ENCODE measurements at places on chromosomes 4 and X.

DNA sequence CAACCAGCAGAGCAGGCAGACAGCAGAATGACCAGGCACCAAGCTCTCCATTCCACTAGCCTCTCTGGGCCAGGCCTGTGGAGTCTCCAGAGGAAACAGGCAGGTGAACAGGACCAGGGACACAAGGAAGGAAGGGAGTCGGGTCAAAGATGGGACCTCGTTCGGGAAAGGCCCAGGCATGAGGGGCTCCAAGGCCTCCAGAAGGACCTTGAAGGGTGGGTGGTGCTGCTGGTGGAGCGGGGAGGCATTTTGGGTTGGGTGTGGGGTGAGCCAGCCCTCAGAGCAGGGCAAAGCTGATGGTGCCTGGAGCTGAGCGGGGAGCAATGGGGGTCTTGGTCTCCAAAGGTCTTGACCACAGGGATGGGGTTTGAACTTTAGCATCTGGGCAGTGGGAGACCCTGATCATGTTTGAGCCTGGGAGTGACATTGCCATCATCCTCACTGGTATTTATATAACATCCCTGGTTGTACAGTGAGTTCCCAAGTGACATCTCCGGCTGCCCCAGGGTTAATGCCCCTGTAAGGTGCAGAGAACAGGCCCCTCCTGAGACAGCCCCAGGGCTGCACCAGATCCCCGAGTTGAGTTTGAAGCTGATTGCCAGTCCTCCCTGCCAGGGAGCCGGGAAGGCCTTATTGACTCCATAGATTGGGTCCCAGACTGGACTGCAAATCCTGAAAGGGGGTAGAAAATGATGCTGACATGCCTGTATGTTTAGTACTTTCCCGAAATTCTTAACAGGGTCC lies 52.7 kb downstream of the PSAPL1 start:
- H3K27ac ChIP-seq: no peak overlapping the region
- no peaks in the 10 kb centered on the region for H3K36me3 ChIP-seq
- no peak for DNase-seq
- H3K27me3 ChIP-seq: peaks cover 14% of the 10 kb centered on the region
- no peaks in the 10 kb centered on the region for H3K4me1 ChIP-seq
- no peak overlapping the region for H3K4me3 ChIP-seq

- peaks cover 2% of the 10 kb centered on the region for H3K4me1 ChIP-seq
- no peaks in the 10 kb centered on the region for H3K36me3 ChIP-seq
- no peaks in the 10 kb centered on the region for H3K27me3 ChIP-seq
- H3K27ac ChIP-seq: peak overlapping the region; percentile 91
- no peak for DNase-seq
- H3K4me3 ChIP-seq: no peak overlapping the region
Observed at GRCh38 chr4:866068-866760, 40.3 kb upstream of the CPLX1 start.

GRCh38 chr4:3477750-3478430 lies 14.8 kb downstream of the DOK7 start:
- H3K4me1 ChIP-seq: peaks cover 3% of the 10 kb centered on the region
- H3K27ac ChIP-seq: no peak overlapping the region
- DNase-seq: no peak

- H3K4me3 ChIP-seq: no peak overlapping the region
- H3K27me3 ChIP-seq: no peaks in the 10 kb centered on the region
- DNase-seq: no peak
- H3K36me3 ChIP-seq: no peaks in the 10 kb centered on the region
- no peaks in the 10 kb centered on the region for H3K4me1 ChIP-seq
- no peak overlapping the region for H3K27ac ChIP-seq
Observed at GRCh38 chr4:182093431-182093831, 149.8 kb upstream of the TENM3 start.
